Fibroblast of skin of back (primary cell): ENCODE measurements at places on chromosomes 11 and 22.

DNA sequence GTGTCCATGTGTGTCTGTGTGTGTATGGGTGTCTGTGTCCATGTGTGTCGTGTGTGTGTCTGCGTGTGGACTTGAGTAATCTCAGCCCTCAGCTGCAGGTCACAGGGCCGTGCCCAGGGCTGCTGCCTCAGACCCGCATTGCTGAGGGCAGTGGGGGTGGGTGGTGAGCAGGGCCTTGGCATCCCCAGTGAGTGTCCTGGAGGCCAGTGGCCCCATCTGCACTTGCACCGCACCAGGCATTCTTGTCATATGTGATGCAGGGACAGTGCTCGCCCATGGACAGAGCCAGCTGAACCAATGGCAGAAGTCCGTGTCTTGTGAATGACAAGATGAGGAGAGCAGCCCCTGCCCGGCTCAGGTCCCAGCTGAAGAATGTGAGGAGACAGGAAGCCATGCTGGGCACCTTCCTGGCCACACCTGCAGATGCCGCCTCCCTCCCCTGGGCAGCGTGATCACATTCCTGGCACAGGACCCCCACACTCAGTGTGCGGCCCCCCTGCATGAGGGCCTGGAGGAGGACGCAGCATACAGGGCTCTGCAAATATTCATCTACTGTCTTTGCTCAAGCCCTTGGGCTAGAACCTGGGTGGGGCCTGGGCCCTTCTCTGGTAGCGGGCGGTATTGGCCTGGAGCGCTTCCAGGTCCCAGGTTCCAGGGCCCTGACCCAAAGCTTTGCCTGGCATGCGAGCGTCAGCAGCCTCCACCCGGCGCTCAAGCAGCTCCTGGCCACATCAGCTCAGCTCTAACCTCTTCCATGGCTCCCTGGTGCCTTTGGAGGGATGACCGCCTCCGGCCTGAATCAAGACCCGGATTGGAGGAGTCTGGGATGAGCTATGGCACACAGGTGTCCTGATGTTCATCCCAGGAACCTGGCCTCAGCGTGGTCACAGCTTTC is 3.9 kb downstream of the ALDH3B2 start:
- DNase-seq = no peak

DNA sequence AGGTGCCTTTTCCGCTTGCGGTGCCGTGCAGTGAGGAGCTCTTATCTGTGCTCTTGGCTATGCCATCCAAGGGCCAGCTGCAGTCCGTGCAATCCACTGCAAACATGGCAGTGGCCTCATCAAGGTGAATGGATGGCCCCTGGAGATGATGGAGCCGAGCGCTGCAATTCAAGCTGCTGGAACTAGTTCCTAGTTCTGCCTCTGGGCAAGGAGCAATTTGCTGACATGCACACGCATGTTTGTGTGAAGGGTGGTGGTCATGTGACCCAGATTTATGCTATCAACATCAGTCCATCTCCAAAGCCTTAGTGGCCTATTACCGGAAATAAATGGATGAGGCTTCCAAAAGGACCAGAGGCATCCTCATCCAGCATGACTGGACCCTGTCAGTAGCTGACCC is 3.1 kb upstream of the EHD1 start:
- no peak for DNase-seq

- DNase-seq = no peak
Measured at GRCh38 chr11:65382804-65383368, 440 bp upstream of the SLC25A45 start.

GRCh38 chr11:62713343-62713742 is 5.9 kb downstream of the GNG3 start:
- no peak for DNase-seq

- peak; percentile 13 for DNase-seq
Measured at GRCh38 chr22:37907036-37907954, 1.2 kb downstream of the MICALL1 start.

DNA sequence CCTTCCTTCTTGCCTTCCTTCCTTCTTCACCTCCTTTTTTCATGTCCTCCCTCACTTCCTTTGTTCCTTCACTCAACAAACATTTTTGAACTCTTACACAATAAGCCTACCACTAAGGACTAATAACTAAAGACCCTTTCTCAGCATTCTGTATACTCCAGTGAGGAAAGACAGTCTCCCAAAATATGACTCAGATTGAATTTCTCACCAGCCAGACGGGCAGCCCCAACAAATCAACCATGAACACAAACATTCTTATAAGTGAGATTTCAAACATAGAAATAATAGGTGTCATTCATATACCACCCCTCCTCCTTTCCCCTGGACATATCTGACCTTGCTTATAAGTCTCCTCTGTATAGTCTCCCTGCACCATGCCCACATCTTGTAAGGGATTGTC is 1079.7 kb downstream of the OPCML start:
- peak; percentile 36 for DNase-seq

- DNase-seq = no peak
Measured at GRCh38 chr11:105183426-105183825, 43.9 kb upstream of the CARD18 start.

DNA sequence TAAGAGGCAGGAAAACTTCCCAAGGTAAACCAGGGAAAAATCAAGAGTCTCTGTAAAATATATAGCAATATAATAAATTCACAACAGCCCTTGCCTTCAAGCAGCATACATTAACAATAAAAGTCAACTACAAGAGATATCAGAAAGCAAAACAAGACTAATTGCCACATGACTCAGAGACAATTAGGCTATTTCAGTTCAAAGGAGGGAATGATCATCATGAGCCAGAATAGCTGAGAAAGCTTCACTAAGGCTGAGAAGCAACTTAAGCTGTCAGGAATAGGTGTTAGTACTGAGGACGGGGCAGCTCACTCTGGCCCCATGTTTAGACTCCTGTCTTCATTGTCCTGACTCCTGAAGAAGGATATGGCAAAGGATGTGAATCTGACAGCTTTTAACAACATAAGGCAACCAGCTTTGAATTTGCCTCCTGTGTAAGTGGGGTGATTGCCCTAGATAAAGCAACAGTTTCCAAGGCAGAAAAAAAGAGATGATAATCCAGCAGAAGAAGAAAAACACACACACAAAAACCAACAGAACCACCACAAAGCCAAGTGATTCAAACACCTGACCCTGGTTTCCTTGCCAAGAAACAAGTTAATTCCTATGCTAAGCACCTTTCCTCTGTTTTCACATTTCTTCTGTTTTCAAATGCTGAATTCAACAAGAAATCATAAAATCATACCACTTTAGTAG is 60.8 kb downstream of the SIK3 start:
- no peak for DNase-seq

DNA sequence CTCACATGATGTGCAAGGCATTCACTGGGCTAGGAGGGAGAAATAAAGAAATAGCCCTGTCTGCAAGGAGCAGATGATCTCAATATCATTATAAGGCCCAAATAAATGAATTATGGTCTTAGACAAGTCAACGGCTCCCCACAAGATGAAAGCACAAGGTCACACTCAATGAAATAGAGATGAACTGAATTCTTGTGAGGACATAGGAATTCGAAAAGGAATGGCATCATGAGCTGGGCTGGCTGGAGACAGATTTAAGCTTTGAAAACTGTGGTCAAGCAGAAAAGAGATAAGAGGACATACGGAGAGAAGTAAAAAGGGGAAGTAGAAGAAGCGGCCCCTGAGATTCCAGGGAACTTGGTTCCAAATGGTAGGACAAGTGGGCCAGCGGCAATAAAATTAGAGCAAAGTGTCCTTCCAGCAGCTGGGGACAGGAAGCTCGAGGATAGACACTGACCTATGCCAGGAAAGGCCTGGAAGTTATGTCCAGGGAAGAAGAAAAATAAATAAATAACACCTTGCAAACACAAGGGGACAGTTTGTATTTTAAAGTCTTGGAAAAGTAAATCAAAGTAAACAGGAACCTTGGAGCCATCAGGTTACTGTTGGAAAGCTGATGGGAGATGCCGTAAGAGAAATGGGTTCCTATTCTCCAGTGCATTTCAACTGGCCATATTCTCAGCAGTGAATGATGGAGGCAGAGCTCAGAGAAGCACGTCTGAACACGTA is 37.8 kb downstream of the GALNT18 start:
- peak; percentile 5 for DNase-seq

GRCh38 chr22:20508815-20509271 is 1.4 kb downstream of the MED15 start:
- no peak for DNase-seq

DNA sequence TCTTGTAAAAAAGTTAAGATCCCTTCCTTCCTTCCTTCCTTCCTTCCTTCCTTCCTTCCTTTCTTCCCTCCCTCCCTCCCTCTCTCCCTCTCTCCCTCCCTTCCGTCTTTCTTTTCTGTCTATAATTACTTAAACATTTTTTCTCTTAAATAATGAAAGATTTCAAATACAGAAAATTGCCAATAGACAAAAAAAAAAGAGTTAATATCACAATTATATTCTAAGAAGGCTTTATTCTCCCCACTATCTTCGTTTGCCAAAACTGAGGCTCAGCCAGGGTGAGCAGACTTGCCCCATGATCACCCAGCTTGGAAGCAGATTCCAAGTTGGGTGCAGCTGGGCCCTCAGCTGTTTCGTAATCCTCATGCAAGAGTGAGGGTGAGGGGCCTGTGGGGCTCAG is 327 bp upstream of the CACNA1I start:
- no peak for DNase-seq

GRCh38 chr11:68734111-68734510 is 17.2 kb downstream of the TESMIN start:
- no peak for DNase-seq

- DNase-seq = no peak
Measured at GRCh38 chr22:50563413-50564160, 868 bp upstream of the SYCE3 start.

DNA sequence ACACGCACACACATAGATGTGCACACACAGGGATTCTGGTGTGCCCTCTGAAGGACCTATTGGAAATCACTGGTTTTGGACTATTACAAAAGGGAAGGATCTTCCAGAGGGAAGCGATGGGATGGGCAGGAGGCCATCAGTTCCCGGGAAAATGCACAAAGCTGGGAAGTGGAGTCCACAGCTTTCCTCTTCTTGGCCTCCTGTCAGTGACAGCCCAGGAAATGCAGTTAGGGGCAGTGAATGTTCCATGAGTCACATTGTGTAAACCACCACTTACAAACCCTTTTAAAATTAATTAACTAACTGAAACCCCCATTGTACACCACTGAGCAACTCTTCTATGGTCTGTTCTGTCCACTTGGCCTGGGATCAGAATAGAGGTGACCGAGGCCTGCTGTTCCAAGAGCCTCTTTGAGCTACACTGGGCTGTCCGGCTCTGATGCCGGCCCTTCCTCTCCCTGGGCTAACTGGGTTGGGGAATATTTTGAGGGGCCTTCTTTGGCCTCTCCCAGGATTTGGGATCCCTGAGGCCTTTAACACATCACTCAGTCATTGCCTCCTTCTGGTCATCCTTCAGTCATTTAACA is 137.7 kb downstream of the FEZ1 start:
- DNase-seq = peak; percentile 29

DNA sequence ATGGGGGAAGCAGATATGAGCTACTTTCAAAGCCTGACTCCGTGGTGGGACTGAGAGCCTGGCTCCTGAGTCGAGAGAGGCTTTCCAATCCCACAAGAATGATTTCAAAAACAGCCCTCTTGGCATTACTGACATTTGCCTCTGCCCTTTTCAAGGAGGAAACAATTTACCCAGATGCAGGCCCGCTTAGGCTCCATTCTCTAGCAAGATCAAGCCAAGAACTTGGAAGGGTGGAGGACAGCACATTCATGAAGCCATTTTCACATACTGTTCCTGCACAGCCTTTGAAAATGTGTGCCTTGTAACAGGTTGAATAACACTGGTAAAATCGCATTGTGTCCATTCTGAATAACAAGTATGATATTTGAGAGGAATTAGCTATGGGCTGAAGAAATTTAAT is 58.2 kb upstream of the EED start:
- no peak for DNase-seq

- no peak for DNase-seq
Measured at GRCh38 chr11:2539371-2540222, 94.8 kb downstream of the KCNQ1 start.

GRCh38 chr11:2860636-2861035 is 24.9 kb downstream of the CDKN1C start:
- no peak for DNase-seq

DNA sequence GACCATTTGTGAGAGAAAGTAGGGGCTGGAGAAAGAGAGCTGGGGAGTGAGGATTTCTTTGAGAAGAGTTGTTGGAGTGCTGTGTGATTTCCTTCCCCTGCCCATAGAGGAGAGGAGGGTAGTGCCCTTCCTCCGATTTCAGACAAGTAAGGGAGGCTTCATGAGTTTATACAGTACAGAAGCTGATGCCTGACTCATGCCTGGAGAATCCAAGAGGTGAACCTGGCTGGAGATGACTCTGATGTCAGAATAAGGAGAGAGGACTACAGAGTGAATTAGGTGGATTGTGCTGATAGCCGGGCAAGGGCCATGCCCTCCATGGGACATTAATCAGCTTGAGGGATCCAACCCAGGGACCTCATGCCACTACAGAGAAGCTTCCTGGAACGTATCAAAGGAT is 91.6 kb downstream of the FAR1 start:
- DNase-seq = no peak

- DNase-seq = no peak
Measured at GRCh38 chr11:72578051-72578450, 96.2 kb downstream of the PDE2A start.

- DNase-seq = no peak
Measured at GRCh38 chr11:73218830-73219215, 742 bp downstream of the P2RY2 start.

GRCh38 chr22:22210375-22210774 is 34.2 kb upstream of the VPREB1 start:
- DNase-seq = peak; percentile 17

DNA sequence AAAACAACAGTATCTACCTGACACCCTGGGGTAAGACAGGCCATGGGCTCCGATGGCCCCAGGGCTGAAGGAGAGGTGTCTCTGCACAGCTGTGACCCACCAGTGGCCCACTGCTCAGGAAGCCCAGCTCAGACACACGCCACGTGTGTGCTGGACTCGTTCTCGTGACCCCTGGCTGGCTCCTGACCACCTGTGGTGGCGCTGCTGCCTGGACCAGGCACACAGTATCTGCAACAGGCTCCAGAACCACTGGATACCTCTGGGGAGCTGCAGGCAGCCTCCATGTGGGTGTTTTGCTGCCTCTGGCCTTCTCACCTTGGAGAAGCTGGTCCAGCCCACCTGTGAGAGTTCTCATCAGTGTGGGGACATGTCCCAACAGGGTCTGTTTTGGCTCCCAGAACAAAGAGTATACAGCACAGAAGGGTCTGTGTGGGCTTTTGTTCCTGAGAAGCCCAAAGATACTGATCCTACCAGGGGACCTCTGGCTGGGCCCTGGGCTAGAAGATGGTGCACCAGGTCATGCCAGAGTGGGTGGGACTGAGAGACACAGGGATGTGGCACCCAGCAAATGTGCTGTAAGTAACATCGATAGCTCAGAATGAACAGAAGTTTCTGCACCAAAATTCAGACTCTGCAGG is 21.7 kb upstream of the SERPIND1 start:
- no peak for DNase-seq

GRCh38 chr11:6443269-6444003 is 2.6 kb upstream of the HPX start:
- DNase-seq = peak; percentile 48
